ENCODE measurements at places on chromosomes 3 and 15.

DNA sequence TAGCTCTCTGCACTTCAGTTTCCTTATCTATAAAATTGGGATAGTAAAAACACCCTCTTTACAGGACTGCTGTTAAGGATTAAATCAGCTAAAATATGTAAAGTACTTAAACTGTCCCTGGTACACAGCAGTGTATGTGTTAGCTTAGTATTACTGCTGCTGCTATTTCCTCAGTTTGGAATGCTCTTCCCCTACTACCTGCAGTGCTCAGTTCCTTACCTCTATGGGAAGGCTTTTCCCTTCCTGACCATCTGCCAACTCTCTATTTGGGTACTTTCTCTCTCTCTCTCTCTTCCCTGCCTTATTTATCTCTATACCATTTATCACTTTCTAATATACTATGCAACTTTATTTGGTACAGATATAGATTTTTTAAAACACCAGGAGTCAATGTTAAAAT lies 26.5 kb downstream of the KPNA4 start:
- DNase-seq = no peak

GRCh38 chr3:67920311-67920710 lies 265.9 kb upstream of the SUCLG2 start:
- DNase-seq = no peak

GRCh38 chr3:29582273-29582672 lies 301.4 kb downstream of the RBMS3 start:
- DNase-seq = no peak

- DNase-seq = no peak
Observed at GRCh38 chr3:52269776-52270175, 8.7 kb downstream of the WDR82 start.

DNA sequence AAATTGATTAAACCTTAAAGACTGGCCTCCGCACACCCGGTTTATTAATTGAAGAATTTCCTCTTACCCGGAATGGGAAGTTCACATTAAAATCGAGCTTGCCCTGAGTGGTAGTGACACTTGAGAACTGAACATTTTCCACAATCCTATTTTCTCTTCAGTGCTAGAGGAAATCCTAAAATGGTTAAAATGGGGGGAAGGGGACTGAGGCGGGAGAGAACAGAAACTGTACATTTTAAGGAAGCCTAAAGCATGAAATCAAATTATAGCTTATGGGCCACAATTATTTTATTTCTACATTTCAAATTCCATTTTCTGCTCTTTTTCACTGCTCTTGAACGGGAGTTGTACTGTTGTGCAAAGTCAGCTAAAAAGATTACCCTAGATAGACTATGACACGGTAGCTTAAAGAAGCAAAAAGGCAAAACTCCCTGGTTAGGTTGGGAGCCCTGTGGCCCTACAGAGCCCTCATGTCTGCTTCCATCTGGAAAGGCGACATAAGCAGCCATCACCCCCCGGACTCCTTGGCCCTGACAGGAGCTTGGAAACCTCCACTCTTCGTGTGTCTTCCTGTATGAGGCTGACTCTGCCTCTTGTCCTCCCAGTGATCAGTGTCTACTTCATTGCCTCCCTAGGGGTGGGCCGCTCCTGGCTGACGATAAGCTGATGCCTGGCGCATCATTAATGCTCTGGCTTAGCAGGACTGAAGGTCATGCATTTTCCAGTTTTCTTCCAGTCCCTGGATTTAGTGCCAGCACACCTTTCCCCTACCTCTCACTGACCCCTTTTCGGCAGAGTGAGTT lies 79.3 kb downstream of the EEFSEC start:
- DNase-seq = no peak

GRCh38 chr15:98308117-98308516 lies 340.2 kb upstream of the IGF1R start:
- no peak for DNase-seq

DNA sequence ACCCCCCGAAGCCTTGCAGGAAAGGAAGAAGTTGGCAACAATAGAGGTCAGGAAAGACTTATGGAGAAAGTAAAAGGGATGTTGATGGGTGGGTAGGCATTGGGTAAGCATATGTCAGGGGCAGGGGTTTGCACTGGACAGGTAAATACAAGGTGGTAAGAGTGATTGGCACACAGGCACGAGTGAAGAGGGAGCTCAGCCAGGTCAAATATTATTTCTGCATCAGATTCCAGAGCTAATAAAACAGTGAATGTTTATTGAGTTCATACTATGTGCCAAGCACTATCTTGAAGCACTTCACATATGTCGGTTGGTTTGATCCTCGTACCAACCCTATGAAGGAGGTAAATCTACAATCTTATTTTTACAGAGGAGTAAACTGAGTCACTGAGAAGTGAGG lies 6.6 kb downstream of the CLSTN2 start:
- DNase-seq = no peak

- no peak for DNase-seq
Observed at GRCh38 chr15:25671132-25671531, 192.0 kb downstream of the ATP10A start.

- DNase-seq = no peak
Observed at GRCh38 chr3:2137651-2138050, 39.0 kb downstream of the CNTN4 start.

- no peak for DNase-seq
Observed at GRCh38 chr3:50520849-50521248, 17.4 kb upstream of the CACNA2D2 start.
